ENCODE measurements at places on chromosomes 11 and 22.

DNA sequence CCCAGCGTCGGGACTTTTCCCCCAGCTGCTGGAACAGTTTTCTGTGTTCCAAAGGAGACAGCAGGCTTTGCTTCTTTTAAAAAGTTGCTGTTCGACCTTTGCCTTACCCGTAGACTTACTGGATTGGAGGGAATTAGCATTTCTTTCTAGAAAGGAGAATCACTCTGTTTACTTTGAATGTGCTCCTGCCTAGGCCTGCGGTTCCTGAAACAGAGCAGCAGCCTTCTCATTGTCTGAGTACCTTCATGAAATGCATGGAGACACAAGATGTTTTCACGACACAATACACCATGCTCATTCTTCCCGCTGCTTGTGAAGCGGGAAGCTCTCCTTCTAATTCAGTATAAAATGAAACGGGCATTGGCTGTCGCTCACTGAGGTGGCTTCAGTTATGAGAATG, 196.2 kb downstream of the TBC1D22A start:
- no peak for DNase-seq

- DNase-seq: no peak
These were observed 17.9 kb downstream of the RFPL1 start for GRCh38 chr22:29456211-29456671.

DNA sequence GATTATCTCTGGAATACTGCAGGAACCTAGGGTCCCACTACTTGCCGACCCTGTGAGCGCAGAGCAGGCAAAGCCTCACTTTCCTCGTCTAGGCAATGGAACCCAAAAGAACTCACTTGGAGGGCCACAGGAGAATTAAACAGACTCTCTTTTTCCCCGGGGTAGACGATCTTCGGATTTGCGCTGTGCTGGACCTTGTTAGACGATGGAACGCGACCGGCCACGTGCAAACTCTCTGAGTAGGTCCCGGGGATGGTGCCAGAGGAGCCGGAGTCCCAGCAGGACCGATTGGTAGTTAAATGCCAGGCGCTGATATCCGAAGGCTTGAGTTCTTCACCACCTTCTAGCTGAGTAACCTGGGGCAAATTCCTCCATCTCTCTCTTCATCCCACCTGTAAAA, 1.0 kb upstream of the SLC1A2 start:
- DNase-seq: no peak

DNA sequence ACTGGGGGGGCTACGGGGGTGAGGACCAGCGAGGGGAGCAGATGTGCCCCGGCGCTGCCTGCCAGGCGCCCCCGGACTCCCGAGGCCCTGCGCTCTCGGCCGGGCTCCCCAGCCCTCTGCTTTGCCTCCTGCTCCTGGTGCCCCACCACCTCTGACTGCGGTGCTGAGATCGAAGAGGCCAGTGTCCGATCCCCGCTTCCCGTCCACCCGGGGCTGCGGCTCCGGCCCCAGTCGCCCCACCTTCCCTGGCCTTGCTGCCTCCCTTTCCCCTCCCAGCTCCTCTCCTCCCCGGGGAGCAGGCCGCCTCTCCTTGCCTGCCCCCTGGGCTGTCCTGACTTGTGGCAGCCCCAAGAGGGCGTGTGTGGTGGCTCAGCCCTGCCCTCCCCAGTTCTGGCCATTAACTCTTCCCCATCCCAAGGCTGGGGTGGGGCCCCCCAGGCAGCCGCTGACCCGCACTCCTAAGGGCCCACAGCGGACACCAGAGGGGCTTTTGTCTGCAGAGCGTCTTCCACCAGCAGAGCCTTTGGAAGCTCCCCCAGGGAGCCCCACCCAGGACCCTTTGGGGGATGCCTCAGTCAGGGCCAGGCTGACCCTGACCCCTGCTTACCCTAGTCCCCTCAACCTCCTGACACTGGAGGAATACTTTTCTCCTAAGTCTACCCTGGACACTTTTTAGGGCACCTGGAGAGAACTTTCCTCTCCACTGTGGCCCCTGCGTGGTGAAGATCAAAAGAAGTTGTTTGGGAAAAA, 16.6 kb downstream of the RTN4RL2 start:
- no peak for DNase-seq

DNA sequence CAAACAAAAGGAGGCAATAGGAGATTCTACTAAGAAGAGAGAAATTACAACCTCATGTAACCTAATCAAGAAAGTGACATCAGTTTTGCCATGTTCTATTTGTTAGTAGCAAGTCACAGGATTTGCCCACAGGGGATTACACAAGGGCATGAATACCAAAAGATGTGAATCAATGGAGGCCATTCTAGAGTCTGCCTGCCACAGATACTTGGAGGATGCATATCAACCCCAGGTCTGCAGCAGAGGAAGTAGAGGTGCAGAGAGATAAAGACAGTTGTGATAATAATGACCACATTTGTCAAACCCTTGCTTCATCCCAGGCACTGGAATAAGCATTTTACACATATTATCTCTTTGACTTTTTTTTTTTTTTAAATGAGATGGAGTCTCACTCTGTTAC, 2.4 kb upstream of the ASCC2 start:
- no peak for DNase-seq

- no peak for DNase-seq
These were observed 208.0 kb downstream of the DDX10 start for GRCh38 chr11:108872781-108873291.

DNA sequence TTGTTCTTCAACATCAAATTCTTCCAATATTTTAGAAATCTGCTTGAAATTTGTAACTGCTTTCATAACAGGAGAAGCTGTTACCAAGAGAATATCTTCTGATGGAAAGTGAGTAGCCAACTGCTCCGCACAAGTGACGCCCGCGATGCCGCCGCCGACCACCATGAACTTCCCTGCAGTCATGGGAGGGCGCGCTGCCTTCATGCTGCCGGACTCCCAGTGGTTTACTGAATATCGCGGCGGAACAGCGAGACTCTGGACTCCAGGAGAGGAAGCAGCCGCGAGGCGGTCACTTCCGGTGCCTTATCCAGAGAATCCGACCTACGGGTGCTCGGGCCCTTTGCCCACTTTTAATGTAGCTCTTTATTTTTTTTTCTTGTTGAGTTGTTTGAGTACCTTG, 190.6 kb downstream of the GUCY1A2 start:
- DNase-seq: no peak

GRCh38 chr11:46900091-46900746, 18.1 kb downstream of the LRP4 start:
- no peak for DNase-seq

DNA sequence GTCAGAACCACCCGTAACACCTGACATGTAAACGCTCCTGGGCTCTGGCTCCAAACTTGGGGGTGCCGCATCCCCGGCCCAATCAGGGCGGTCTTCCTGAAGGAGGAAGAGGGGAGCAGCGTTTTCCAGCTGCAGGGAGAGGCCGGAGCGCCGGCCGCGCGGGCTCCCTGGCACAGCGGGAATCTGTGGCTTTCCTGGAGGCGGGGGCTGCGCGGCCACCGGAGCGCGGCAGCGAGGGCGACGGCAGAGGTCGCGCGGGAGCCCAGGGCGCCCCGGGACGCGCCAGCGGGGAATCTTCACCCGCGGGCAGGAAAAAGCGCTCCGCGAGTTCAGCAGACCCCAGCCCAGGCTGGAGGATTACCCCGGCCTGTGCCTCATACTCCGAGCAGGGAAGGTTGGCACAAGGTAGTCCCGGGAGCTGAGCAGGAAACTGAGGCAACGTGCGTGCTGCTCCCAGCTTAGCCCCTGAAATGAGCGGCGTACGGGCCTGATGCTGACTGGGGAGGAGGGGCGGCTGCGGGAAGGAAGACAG, 600 bp upstream of the ESAM start:
- peak; percentile 15 for DNase-seq

DNA sequence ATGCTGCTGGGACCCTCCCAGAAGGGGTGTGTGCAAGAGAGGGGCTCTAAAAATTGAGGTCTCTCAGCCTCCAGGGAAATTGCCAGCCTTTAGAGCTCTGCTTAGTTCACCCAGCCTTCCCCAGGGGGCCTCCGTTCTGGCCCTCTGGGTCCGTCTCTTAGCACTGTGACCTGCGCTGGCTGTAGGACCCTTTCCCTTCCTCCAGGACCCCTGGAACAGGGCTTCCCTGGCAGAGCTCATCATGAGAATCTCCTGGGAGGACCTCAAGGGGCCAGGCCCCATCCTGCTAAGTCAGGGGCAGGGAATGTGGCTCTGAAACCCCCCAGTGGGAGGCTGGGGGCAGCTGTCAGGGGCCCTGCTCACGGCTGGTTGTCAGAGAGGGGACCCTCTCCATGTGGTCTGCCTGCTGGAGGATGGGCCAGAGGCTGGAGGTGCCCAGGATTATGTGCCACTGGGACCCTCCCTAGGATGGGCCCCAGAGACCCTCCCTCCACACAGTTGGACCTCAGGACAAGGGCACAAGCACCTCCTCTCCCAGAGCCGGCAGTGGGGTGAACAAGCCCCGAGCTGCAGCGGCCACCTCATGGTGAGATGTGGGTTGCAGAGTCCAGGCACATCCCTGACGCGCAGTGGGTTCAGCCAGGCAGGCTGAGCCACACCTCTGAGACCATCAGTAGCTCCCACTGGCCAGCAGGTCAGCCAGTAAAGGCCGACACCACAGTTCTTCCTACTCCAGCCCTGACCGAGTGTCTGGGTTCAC, 27.1 kb upstream of the GAL start:
- no peak for DNase-seq

GRCh38 chr11:83241291-83241946, 44.7 kb downstream of the CCDC90B start:
- DNase-seq: peak; percentile 35

GRCh38 chr11:119814766-119815165, 85.8 kb upstream of the NECTIN1 start:
- DNase-seq: no peak

GRCh38 chr11:65854161-65854592, 3.8 kb downstream of the CFL1 start:
- DNase-seq: no peak

GRCh38 chr11:59199546-59200422, 12.9 kb downstream of the MPEG1 start:
- no peak for DNase-seq
